ENCODE measurements at places on chromosomes 13 and 19.

GRCh38 chr19:32350471-32350865 is 5.1 kb downstream of the ZNF507 start:
- DNase-seq: peak; percentile 24

DNA sequence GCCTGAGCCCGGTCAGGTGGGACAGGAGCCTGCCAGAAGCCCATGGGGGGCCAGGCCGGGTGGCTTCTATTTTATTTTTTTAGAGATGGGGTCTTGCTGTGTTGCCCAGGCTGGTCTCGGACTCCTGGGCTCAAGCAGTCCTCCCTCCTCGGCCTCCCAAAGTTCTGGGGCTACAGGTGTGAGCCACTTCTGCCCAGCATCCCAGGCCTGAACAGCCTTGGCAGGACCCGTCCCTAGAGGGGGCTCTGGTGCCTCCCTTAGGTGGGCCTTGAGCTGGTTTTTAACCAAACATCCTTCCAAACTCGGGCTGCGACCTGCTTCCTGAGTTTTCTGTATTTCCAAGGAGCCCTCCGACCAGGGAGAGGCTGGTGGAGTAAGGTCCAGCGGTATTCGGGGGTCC is 10.5 kb downstream of the COMP start:
- no peak for DNase-seq

DNA sequence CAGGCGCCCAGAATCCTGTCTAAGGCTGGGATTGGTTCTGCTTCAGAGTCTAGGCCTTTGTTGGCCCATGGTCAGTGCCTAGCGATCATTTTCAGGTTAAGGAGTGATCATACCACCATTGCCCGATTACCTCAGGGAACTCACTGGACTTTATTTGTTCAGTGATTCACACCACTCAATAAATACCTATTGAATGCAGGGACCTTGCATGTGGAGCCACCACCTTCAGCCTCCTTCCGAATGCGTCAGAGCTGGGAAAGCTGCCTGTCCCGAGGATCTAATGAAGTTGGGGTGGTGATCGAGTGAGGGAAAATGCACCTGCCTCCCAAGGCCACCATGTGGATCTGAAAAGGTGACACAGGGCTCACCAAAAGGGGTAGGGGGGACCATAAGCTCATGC is 40.0 kb upstream of the POU2F2 start:
- no peak for DNase-seq

GRCh38 chr13:57640607-57641006 is 9.1 kb downstream of the PCDH17 start:
- peak; percentile 10 for DNase-seq

- DNase-seq: no peak
Observed at GRCh38 chr19:2483084-2483483, 7.2 kb downstream of the GADD45B start.

- peak; percentile 88 for DNase-seq
Observed at GRCh38 chr19:5718579-5719273, 1.2 kb downstream of the LONP1 start.

DNA sequence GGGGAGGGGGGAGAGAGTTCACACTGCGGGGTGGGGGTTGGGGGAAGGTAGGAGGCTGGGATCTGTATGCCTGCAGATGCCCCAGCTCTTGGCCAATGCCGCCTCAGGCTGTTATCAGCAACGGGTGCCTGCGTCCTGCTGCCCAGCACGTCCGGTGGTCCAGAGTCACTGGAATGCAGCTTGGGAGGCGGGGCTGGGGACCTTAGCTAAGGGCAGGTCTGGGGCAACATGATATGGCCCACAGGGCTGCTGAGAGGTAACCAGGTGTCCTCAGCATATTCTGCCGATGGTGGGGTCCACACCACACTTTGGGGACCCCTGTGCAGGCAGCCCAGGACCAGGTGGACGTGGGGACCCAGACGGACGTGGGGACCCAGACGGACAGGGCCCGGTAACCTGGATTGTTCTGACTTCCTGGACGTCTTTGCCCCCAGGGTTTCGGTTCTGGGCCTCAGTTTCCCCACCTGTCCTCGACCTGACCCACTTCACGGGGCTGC is 668 bp upstream of the ARHGAP45 start:
- DNase-seq: no peak

DNA sequence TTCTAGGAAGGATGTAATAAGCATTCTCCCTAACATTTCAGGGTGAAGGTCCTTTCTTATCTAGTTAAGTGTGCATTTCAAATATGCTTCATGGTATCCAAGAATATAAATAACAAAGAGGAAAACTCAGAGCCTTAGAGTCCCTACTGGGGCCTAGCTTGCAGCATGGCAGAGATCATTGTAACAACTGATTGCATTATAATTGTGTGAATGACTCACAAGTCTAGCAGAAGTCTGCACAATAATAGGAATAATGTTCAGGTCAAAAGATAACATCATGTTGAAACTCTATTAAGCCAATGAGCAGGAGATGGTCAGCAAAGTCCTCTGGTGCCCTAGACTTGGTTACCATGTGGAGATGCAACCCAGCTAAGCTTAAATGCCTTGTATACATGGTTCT is 3.4 kb downstream of the POSTN start:
- no peak for DNase-seq

DNA sequence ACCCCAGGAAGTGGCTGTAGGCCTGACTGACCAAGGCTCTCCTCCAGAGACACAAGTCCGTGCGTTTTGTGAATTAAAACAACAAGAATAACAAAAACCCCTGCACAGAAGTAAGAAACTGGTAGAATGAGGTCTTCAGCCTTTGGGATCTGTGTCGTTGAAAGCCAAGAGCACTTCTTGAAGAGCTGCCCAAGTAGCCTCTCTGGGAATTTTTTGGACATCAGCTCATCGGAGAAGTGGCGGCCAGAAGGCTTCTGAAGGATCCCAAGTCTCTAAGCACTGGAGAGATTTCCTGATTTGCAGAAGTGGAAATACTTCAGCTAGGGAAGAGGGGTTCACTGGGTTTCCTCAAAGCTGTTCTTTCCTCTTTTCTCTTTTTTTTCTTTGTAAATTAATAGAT is 100.4 kb upstream of the ZNF536 start:
- no peak for DNase-seq

- peak; percentile 35 for DNase-seq
Observed at GRCh38 chr13:109645831-109646230, 140.6 kb downstream of the IRS2 start.

GRCh38 chr19:35555301-35556005 is 8.0 kb downstream of the ATP4A start:
- DNase-seq: no peak

DNA sequence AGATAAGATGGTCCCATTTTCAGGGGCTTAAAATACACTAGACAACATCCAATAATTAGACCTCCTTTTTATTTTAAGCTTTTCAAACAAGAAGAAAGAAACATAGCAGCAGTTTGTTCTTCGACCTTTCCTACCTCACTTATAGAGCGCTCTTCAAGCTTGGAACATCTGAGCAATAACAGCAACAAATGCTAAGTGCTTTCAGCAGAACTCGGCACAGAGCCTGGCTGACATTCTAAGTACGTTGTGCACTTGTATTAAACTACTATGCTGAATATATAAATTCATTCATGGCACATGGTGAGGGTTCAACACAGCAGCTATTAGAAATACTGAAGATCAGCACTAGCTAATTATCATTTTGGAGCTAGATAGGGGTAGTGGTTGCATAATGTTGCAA is 256.1 kb upstream of the MAB21L1 start:
- DNase-seq: no peak

GRCh38 chr13:112619730-112620631 is 32.0 kb upstream of the TUBGCP3 start:
- no peak for DNase-seq

DNA sequence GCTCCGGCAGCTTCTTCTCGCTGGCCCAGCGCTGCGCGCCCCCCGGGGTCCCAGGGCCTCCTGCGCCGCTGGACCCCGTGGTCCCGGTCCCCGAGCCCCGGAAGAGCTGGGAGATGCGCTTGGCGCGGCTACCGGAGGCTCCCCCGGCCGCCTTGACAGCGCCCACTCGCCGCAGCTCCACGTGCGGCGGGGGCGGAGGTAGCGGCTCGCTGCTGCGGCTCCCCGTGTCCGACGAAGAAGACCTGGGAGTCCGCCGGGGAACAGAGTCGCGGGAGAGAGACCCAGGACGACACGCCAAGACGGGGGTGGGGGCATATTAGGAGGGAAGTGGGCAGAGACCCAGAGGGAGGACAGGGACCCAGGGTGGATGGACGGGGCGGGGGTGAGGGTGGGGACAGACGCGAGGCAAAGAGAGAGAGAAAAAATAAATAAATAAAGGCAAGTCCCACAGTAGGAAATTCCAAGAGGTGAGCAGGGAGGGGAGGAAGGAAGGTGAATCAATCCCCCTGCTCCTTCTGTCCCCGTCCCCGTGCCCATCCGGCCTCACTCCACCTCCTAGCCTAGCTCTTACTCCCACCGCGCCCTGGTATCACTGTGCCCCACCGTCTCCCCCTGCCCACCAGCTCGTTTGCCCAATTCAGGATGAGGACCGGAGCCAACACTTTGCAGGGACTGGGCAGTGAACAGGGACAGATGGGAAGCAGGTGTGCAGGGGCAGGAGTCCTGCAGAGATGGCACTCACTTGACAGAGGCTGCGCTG is 826 bp downstream of the RASIP1 start:
- DNase-seq: no peak

DNA sequence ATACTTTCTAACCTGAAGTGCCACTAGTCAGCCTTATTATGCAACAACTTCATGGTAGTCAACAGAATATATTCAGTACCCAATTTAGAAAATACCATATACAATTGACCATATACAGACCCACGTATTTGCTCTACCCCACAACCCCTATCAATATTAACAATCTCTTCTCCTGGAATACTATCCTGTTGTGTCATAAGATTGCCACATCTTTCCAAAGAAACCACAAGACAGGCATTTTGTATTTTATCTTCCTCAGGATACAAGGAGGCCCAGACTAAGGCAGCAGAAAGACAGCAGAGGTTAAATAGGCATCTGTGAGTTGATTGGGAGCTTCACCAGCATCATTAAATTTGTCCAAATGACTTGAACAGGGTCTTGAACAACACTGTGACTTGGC is 4.5 kb downstream of the SPART start:
- DNase-seq: no peak

GRCh38 chr13:46895381-46895780 is 1.5 kb downstream of the HTR2A start:
- no peak for DNase-seq

GRCh38 chr13:66665991-66666390 is 564.1 kb downstream of the PCDH9 start:
- no peak for DNase-seq

DNA sequence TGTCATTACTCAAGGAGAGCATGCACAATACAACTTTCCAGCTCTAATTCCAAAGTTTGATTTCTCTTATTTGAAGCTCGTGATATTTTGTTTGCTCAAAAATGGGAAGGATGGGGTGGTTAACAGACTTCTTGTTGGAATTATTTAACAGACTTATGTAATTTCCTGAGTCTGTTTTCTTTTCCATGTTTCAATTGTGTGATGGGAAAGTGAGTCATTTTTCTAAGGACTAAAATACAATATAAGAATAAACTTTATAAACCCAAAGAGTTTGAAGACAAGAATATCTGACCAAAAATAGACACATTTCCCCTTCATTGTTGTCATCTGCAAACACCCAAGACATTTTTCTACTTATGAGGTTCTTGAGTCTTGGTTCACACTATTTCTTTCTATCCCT is 211.8 kb upstream of the SLITRK5 start:
- no peak for DNase-seq

DNA sequence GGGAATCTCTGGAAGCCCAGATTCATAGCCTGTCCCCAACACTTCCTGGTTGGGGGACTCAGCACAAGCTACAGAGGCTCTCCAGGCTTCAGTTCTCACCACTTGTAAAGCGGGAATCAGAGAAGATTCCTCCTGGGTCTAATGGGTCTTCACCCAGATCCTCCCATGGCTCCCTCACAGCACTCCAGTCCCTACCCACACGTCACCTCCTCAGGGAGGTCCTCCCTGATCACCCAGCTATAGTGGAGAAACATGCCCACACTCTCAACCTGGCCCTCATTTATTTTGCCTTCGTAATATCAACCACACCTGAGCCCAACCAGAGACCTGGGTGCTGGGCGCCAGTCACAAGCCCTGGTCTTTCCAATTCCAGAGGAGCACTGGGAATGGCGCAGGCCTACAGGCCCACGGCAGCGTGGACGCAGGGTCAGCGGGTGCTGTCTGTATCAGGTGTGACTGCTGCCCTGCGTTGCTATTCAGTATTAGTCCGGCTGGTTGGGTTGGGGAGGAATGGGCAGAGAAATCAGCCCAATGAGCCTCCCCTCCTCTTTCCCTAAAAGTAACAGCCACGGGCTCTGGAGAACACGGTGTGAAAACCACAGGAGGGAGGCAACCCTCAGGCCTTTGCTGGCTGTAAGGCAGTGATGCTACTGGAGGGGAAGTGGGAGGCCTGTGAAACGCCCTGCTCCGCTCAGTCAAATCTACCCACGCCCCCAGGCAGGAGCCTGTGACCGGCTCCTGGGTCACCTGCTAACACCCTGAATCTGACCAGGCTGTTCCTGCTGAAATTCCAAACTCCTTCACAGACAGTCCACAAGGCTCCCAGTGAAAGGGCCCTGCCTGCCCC is 5.2 kb downstream of the AKT2 start:
- DNase-seq: peak; percentile 13

DNA sequence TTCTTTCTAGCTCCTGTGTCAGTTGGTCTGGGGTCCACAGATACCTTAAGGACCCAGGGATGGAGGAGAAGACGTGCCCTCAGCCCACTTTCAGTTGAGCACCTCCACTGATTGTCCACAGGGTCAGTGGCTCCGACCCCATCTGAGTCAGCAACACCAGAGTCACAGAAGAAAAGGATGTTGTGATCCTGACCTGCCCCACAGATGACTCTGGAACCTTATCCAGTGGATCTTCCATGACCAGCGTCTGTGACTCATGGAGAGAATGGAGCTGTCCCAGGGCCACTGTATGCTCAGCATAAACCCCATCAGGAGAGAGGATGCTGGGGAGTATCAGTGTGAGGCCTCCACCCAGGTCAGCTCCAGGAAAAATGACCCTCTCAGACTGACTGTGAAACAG is 22.0 kb downstream of the CEACAM4 start:
- DNase-seq: no peak

GRCh38 chr13:22837980-22838647 is 342.7 kb upstream of the SGCG start:
- no peak for DNase-seq

- DNase-seq: peak; percentile 33
Observed at GRCh38 chr19:51253088-51253806, 2.4 kb downstream of the SIGLECL1 start.

DNA sequence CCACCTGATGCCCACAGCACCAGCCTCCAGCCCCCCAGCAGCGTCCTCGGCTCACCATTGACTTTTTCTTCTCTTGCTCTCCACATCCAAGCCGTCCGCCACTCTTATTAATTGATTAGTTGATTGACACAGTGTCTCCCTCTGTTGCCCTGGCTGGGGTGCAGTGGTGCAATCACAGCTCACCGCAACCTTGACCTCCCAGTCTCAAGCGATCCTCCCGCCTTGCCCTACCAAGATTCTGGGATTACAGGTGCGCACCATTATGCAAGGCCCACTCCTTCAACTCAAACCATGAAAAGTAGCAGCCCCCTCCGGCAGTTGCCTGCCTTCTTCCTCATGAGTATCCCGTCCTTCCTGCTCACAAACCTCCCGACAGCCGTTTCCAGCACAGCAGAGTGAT is 921 bp upstream of the TEX29 start:
- DNase-seq: no peak
